Muscle of leg (tissue), 16 donors: ENCODE measurements at places on chromosomes 6 and 20. TPM values are rescaled to one million over a fixed set of nuclear protein-coding genes. Genes with fewer than 3 reads are reported as not detected.

The NKX2-2 gene
- 0.04 TPM for total RNA-seq

The CYP24A1 gene
- 0.53 TPM for total RNA-seq

The TGM3 gene
- total RNA-seq, result 0.49 TPM

The SLC44A4 gene
- total RNA-seq, result 0.18 TPM
